ENCODE measurements at places on chromosomes 5 and 9.

DNA sequence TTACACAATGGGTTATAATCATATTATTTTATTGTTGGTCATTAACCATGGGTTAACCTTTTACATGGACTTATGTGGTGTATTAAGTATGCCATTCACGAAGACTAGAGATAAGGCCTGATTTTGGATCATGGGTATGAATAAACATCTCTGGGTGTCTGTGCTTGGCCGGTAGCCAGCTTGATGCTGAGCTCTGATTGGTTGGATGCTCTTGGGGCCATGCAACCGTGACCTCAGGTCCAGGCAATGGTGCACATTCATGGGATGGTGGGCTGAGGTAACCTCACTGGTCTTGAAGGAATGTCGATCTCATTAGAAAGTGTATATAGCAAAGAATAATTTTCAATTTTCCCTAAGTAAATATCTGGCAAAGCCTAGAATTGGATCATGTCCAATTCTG, 158.2 kb upstream of the IL12B start:
- DNase-seq = no peak

DNA sequence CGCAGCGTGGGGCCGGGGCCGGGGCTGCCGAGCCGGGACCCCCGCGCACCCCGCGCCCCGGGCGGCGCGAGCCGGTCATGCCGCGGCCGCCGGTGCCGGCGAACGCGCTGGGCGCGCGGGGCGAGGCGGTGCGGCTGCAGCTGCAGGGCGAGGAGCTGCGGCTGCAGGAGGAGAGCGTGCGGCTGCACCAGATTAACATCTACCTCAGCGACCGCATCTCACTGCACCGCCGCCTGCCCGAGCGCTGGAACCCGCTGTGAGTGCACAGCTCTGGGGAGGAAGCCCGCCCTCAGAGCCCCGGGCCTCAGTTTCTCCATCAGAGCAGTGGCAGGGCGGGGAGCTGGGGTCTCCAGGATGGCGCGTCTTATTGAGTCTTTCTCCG, 335 bp downstream of the GALNT12 start:
- no peak for DNase-seq

DNA sequence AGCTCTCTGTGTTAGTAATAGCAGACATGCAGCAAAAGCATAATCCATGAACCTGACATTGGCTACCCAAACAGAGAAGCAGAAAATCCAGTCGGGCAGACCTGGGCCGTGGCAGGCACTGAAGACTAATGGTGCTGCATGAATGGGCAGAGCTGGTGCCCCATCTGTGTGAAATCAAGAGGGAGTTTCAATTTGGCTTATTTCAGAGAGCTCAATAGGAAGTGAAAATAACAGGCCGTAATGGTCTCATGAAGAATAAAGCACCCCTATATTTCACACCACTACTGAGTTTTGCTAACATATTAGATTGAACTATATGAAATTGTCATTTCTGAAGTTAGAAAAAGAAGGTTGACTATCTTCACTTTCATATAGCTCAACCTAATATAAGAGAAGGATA, 149.7 kb downstream of the ENC1 start:
- DNase-seq = no peak

DNA sequence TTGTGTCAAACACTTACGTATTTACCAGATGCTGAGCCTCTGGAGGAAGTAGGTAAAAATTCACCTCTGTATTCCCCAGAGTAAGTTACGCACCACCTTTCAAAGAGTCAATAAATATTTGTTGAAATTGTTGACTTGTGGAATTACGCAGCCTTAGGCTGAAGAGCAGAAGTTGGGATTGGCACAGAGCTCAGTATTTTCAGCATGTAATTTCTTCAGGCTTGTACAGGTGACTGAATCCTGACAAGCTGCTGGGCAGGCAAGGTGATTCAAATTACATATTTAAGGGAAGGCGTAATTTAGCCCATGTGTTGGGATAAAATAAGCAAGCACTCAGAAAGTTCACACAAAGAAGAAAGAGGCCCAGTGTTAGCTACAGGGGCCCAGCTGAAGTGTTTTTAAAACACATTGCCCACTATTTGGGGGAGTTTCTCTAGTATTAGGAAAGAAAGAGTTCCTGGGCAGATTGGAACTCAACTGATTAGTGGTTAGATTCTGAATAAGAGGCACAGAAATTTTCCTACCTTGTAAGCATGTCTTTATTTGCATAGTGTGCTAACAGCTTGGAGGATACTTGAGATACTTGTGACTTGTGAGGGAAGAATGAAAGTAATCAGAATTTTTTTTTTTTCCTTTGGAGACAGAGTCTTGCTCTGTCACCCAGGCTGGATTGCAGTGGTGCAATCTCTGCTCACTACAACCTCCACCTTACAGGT, 165.3 kb upstream of the FBXL7 start:
- DNase-seq = no peak

Data from erythroblast (primary cell).